PC-3 (cell line): ENCODE measurements at places on chromosomes 16 and 17. TPM values are rescaled to one million over a fixed set of nuclear protein-coding genes. Genes with fewer than 3 reads are reported as not detected.

GRCh38 chr16:2035431-2036199, 8.9 kb downstream of the NHERF2 start:
- DNase-seq: peak; percentile 80

- no peak for DNase-seq
These were observed 669 bp upstream of the CRISPLD2 start for GRCh38 chr16:84818989-84819643.

DNA sequence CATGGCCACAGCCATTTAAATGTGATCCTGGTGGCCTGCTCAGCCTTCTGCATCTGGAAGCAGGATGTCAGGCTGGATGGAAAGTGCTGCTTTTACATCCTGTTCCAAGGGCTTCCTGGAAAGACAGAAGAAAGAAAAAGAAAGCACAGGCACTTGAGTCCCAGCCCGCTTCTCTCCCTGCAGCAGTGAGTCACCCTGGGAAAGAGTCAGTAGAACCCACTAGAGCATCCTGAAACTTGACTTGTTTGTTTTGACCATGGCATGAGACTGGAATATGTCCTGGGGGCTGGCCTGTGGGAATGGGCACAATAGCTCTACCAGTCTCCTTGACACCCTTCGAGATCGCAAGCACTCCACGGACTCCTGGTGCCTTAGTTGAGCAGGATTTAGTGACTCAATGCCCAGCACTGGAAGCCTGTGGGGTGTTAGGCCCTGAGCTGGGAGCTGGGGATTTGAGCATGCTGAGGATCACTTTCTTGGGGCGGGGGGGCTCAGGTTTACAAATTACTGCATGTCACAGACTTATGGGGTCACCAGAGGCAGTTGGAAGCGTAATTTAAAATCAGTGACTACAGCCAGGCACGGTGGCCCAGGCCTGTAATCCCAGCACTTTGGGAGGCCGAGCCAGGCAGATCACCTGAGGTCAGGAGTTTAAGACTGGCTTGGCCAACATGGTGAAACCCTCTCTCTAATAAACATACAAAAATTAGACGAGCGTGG, 22.1 kb upstream of the GNA13 start:
- DNase-seq: peak; percentile 71

The KRT23 gene
- not detected in 2 replicates for total RNA-seq

DNA sequence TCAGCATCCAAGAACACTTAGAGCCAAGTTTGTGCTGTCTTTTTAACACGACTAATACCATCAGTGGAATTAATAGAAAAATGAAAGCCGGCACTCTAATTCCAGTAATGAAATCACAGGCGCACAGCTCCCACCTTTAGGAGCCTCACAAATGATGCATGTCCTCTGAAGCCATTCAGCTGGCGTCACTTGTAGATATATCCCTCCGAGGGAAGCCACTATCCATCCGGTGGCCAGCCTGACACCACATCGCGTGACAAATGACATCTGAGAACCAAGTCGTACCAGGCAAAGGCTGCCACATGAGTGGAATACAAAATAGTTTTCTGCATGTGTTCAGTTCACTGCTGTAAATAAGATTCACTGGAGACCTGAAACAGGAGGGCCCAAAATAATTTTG, 205.6 kb downstream of the GRIN2A start:
- no peak for DNase-seq

DNA sequence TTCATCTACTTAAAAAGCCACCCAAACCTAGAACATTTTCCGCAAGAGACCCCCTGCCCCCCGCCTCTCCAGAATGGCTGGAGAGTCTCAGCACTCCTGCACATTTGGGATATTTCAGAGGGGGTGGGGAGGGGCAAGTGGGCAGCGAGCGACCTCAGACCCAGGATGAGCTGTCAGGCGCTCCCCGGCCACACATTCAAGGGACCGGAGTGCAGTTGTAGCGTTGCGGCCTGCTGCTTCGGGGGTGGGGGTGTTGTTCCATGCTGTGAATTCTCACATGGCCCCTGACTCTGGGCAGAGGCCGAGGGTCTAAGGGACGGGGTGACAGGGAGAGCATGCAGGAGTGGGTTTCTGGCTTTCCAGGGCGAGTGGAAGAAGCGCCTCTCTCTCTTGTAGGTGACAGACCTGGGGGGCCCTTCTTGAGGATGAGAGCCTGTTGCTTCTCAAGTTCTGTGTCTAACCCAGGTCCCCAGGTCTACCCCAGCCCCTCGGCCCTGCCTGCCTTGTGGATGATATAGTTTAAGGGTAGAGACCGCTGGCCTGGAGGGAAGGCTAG, 231.2 kb downstream of the SEC14L1 start:
- DNase-seq: no peak
